Psoas muscle (tissue), 8 donors: ENCODE measurements at places on chromosomes 12 and 14. TPM values are rescaled to one million over a fixed set of nuclear protein-coding genes. Genes with fewer than 3 reads are reported as not detected.
A peak's percentile ranks its signal among the peaks of the same experiment; 100 is the strongest.

Gene DEGS2
- not detected for total RNA-seq

Gene LTBP2
- 15.5 TPM for total RNA-seq

Gene CPSF2
- total RNA-seq = 58.1 TPM

DNA sequence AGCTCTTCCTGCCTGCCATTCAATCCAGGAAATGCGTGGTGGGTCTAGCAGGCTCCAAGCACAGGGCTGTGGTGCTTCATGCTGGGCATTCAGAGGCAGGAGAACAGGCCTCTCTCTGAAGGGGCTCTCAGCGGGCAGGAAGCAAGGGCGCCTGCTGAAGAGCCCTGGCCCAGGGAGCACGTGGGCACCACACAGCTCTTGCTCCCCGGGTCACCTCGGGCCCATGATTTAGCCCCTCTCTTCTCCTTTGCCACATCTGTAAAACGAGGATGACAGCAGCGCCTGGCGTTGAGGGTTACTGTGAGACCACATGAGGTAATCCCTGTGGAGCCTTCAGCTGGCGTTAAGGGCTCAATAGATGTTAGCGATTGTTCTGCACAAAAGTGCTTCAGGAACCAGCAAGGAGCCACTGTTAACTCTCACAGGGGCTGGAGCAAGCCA lies 37.6 kb upstream of the SPTLC2 start:
- H3K4me3 ChIP-seq = no peak overlapping the region
- H3K36me3 ChIP-seq = no peaks in the 10 kb centered on the region
- no peaks in the 10 kb centered on the region for H3K27me3 ChIP-seq
- no peak overlapping the region for H3K27ac ChIP-seq

DNA sequence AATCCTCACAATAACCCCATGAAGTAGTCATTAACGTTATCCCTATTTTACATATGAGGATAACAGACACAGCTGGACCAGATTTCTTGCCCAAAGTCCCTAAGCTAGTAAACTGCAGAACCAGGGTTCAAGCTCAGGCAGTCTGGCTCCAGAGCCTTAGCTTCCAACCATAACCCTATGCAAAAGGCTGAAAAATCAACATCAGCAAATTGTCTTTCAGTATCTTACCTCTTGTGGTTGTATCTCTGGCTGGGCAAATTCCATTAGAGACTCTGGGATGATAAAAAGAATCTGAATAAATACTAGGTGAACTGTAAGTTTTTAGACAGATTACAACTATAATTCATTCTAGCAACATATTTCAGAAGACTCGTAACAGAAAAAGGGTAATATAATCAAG lies 24.7 kb downstream of the CAPRIN2 start:
- peaks cover 4% of the 10 kb centered on the region for H3K36me3 ChIP-seq
- no peak overlapping the region for H3K27ac ChIP-seq
- no peaks in the 10 kb centered on the region for H3K27me3 ChIP-seq
- H3K4me3 ChIP-seq = no peak overlapping the region
- H3K4me1 ChIP-seq = no peaks in the 10 kb centered on the region
- DNase-seq = no peak

DNA sequence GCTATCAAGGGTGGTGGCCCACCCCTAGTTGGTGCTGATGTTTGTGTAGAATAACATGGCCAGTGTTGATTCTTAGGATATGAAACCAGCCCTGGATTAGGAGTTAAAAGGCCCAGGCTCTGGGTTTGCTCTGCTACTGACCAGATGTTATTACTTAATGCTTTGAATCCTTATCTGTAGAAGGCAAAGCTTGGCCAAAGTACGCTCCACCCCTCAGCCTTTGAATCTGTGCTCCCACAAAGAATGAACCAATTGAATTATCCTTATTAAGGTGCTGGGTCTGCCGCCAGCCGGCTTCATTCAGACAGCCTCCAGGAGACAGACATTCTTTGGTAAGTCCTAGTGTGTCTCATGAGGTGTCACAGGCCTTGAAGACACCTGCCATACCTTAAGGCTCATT lies 41.8 kb downstream of the AKAP3 start:
- no peaks in the 10 kb centered on the region for H3K27me3 ChIP-seq
- peaks cover 7% of the 10 kb centered on the region for H3K4me1 ChIP-seq
- no peak overlapping the region for H3K4me3 ChIP-seq
- H3K36me3 ChIP-seq = peaks cover 36% of the 10 kb centered on the region
- no peak overlapping the region for H3K27ac ChIP-seq

DNA sequence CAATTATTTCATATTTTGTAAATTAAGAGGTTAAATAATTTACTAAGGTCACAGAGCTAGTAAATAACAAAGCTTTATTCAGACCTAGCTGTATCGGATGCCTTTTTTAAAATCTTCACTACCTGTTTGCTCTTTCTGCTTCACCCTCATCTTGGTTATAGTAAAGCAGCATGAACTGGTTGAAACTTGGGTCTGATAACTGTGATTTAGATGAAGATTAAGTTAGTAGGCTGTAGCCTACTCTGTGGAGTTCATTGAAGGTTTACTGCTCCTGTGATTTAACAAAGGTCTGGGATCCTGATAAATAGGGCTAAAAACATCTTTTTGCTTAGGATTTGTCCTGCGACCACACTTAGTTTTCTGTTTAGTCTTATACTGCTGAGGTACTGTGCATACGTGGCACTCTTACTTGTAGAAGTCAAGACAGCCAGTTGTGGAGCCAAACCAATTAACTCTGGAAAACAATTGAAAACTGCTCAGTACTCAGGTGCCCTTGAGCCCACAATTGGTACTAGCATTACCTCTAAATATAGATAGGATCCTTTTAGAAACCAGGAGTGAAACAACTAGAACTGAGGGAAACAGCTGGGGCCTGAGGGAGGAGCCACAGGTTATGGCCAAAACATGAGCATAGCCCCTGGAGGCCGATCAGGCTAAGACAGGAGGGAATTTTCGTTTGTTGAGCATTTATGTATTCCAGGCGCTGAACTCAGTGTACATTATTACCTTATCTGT lies 2.3 kb downstream of the SPATS2 start:
- peak; percentile 67 for DNase-seq
- peaks cover 29% of the 10 kb centered on the region for H3K4me1 ChIP-seq
- H3K27me3 ChIP-seq = no peaks in the 10 kb centered on the region

DNA sequence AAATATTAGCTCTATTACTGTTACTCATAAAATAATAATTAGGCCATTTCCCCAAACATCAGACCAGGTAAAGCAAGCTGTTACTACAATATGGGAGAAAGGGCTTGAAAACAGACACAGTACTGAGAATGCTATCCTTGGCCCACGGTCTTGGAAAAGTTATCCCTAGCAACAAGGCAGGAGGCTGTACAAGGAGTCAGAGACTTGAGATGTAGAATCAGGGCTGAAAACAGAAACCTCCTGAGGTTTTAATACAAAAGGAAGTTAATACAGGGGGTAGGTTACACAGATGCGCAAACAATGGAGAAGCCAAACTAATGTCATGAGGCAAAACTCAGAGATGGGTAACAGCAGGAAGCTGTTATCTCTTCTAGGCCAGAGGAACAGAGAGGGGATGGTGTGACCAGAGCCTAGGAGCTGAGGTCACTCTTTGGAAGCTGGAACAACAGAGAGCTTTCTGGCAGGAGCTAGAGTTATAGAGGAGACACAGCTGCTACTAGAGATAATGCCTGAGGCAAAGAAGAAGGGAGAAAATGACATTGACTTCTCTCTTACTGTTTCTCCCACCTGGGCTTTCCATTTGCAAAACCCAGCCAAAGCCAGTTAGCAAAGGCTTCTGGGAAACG lies 248.8 kb downstream of the SUDS3 start:
- no peaks in the 10 kb centered on the region for H3K27me3 ChIP-seq
- DNase-seq = no peak
- no peaks in the 10 kb centered on the region for H3K4me1 ChIP-seq
- no peak overlapping the region for H3K4me3 ChIP-seq
- H3K36me3 ChIP-seq = no peaks in the 10 kb centered on the region
- H3K27ac ChIP-seq = no peak overlapping the region
